ENCODE measurements at places on chromosomes 5 and 9. TPM values are rescaled to one million over a fixed set of nuclear protein-coding genes. Genes with fewer than 3 reads are reported as not detected.

GRCh38 chr5:79840084-79840990 lies 150.7 kb downstream of the CMYA5 start:
- DNase-seq: no peak

DNA sequence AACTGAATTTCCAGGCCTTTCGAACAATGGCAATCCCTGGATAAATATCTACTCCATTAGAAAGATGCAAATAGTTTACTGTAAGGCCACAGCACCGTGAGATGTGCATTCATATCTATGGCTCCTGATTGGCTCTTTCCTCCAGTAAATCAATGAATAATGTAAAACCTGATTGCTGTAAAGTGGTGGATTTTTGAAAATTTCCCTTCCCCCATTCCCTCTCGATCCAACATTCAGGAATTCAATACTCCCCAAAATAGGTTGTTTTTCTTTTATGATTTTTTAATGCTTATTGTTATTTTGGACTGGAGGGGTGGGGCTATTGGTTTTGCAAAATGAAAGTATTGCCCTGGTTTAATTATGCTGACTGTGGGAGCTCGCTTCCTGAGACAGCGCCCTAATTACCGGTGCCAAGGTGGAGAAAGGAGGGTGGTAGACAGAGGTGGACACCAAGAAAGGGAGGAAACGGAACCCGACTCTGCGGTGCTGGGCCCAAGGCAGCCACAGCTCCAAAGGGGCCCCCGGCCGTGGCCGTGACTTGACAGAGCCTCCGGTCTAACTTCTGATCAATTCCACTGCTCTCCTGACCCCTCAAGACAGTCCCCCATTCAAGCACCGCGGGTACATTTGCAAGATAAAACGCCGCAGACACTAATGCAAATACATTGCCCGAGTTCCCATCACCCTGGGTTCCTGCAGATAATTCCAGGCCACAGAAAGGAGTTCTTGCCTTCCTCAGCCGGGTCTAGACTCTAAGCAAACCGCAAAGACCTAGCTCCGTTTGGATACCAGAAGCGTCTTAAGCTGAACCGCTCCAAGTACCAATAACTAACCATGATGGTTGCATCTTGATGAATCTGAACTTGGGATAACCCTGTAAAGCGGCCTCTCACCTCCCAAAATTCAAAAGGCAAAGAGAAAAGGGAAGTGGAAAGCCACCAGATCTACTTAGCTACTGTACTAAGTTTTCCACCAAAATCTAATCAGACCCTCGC lies 211.2 kb downstream of the MEF2C start:
- no peak for DNase-seq

- no peak for DNase-seq
These were observed 293.0 kb downstream of the KCTD16 start for GRCh38 chr5:144463481-144464223.

DNA sequence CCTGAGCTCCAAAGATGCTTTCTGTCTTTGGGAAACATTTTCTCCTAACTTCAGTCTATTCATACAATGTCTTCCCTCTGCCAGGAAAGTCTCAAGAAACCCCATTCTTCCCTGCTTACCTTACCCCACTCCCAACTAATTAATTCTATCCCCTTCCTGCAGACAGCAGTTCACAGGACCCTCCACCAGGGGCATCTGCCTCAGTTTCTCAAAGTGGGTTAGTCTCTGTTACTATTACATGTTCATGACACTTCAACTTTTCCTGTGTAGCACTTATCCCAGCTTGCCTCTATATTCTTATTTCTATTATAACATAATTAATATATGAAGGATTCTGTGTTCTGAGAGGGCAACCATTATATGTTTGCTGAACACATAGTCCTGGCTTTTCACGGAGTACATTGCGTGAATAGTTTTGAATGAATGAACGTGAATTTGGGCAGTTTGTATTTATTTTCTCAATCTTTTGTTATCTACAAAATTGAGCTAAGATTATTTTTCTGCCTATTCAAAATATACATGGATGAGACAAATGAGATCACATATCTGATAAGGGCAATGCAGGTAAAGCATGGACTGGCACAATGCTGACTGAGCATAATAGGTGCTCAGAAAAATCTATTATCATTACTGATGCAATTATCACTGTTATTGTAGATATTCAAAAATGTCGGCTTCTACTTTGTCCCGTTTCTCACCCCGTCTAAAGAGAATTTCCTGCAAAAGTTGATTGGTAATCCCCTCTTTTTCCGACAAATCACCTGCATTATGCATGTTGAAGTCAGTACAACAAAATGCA lies 341.1 kb downstream of the BRINP1 start:
- no peak for DNase-seq

GRCh38 chr5:38749861-38750260 lies 96.0 kb upstream of the OSMR start:
- DNase-seq: no peak

DNA sequence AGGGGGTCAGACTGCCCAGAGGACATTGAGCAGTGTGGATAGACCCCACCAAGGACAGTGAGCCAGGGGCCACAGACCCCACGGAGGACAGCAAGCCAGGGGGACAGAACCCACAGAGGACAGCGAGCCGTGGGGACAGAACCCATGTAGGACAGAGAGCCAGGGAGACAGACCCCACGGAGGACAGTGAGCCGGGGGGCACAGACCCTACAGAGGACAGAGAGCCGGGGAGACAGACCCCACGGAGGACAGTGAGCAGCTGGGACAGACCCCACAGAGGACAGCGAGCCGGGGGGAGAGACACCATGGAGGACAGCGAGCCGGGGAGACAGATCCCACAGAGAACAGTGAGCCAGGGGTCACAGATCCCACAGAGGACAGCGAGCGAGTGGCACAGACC lies 3.4 kb upstream of the ZDHHC11 start:
- no peak for DNase-seq

GRCh38 chr9:38037981-38038306 lies 31.1 kb downstream of the SHB start:
- DNase-seq: no peak

- no peak for DNase-seq
These were observed 1596.3 kb downstream of the MAT2B start for GRCh38 chr5:165101709-165102108.

- no peak for DNase-seq
These were observed 68.8 kb downstream of the ZNF354C start for GRCh38 chr5:179128976-179129375.

DNA sequence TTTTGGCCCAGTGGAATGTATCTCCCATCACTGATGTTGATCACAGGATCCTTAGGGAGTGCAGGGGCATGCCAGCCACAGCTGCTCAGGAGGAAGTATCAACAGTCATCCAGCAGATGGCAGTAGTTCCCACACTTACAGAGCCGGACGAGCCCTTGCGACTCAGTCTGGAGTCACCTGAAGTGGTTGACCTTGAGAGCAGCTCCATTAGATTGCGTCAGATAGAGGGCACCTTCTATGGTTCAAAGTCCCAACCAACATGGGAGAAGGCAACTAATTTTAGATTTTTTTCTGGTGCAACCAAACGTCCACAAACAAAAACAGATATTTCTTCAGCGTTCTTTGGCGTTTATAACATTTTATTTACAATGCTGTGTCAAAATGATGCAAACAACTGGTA lies 124.5 kb downstream of the EGFLAM start:
- DNase-seq: no peak

GRCh38 chr9:136511670-136512592 lies 29.1 kb upstream of the SEC16A start:
- no peak for DNase-seq

DNA sequence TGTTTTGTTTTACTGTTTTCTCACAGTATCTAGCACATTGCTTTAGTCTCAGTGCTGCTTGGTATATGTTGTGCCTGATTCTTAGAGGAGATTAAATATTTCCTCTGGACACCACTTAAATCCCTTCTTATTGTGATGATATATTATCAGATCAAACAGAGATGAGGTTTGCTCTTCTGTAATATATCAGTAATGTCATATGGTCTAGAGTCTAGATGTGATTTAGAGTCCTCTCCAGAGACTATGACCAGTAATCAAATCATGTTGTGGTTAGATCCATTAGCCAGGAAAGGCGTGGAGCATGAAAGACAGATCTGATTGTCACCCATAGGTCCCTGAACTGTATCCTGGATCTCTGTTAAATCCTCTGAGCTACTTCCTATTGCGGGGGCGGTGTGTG lies 24.4 kb downstream of the CAMK4 start:
- DNase-seq: no peak

DNA sequence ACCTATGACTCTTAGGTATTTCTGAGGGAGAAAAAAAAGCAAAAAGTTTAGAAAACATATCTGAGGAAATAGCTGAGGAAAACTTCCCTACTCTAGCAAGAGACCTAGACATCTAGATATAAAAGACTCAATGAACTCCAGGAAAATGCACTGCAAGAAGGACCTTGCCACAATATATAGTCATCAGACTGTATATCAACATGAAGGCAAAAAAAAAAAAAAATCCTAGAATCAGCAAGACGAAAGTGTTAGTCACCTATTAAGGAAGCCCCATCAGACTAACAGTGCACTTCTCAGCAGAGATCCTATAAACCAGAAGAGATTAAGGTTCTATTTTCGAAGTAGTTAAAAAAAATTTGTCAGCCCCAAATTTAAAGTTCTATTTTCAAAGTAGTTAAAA lies 166.2 kb downstream of the TMEM38B start:
- no peak for DNase-seq

- no peak for DNase-seq
These were observed 527.0 kb upstream of the CLINT1 start for GRCh38 chr5:158385982-158386381.

DNA sequence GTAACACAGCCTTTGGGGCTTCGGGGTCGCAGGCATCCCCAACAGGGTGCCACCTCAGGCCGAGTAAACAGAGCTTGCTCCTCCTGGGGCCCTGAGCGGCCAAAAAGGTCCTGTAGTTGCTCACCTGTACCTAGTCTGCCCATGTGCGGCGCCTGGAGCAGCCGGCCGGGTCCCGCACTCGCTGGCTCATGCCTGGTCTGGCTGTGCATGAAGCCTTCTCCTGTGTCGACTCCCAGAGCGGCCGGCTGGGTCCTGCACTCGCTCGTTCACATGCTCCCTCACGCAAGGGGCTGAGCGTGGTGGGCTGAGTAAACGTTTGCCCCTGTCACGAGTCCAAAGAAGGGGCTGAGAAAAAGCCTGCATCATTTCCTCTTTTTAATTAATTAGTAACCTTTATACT lies 162.4 kb upstream of the TUT7 start:
- no peak for DNase-seq

DNA sequence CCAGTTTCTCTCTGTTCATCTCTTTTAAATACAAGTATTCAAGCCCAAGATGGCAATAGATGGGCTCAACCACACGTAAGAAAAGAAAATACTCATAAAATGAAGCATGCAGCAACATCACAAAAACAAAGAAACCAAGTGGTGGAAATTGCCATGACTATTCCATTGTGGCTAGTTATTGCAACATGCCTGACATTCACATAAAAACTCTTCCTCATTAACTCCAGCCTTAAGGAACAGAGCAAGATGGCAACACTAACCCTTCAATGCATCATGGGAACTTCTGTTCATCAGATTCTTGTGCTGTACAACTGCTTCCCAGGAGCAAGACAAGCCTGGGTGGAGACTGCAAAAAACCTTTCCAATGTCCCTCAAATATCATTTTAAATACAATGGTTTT lies 1.4 kb upstream of the GLIS3 start:
- no peak for DNase-seq

Gene NOXA1
- total RNA-seq: 3.3 TPM

Gene CCDC152
- 2.1 TPM for total RNA-seq

Gene CSF1R
- total RNA-seq: 3.4 TPM

Gene CREBRF
- total RNA-seq: 93.8 TPM

Measured in T-helper 17 cell (primary cell).